Smooth muscle cell of bladder (primary cell): ENCODE measurements at places on chromosomes 1 and 21. TPM values are rescaled to one million over a fixed set of nuclear protein-coding genes. Genes with fewer than 3 reads are reported as not detected.

The OLIG2 gene
- total RNA-seq: not detected in 2 replicates

The LAMC2 gene
- 8.5 and 12.5 TPM in 2 replicates for total RNA-seq

The HS2ST1 gene
- total RNA-seq: 17.8 and 22.0 TPM in 2 replicates

The SPATA17 gene
- 1.00 and 1.2 TPM in 2 replicates for total RNA-seq

The S100A4 gene
- total RNA-seq: 191 and 237 TPM in 2 replicates

The TMPRSS15 gene
- not detected in 2 replicates for total RNA-seq

The SIM2 gene
- total RNA-seq: under 0.01 and 0.09 TPM in 2 replicates
